CD4-positive, alpha-beta T cell treated with Interferon gamma for 1 hour (primary cell): ENCODE measurements at places on chromosomes 3 and 15.
A peak's percentile ranks its signal among the peaks of the same experiment; 100 is the strongest.

GRCh38 chr3:159844801-159845261 is 143.8 kb upstream of the IL12A start:
- no peak for DNase-seq

DNA sequence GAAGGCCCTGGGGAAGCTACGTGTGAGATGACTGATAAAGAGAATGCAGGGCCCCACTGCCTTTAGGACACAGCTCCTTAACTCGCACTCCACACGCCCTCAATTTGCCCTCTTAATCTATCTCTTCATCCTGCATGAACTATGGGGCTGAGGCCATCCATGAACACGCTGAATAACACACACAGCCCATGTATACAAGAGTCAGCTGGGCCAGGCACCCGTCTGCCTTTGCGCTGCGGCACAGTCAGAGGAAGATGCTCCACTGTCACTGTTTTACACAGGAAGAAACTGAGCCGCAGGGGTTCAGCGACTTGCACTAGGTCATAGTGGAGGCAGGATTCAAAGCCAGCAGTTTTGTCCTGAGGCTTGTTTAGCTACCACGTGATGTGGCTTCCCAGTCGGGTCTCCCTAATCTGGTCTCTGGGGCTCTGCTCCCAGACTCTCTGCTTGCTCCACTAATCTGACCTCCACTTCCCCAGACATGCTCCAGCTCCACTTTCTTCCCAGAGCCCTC is 43.9 kb downstream of the TLE3 start:
- DNase-seq: no peak

- DNase-seq: no peak
Observed at GRCh38 chr3:170584585-170585007, 1.3 kb downstream of the SLC7A14 start.

DNA sequence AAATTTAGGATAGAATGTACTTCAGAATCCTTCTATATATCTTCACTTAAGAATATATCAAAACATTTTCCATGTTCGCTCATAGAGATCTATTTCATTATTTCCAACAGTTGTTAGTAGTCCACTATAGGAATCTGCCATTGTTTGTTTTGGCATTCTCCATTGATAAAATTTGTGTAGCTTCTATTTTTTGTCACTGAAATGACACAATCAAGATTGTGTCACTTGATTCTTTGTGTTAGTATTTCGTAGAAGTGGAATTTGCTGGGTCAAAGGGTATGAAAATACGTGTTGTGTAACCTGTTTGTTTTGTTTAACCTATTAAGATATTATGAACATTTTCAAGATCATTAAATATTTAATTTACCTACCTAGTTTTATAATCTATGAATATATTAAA is 15.9 kb upstream of the GPR156 start:
- no peak for DNase-seq

DNA sequence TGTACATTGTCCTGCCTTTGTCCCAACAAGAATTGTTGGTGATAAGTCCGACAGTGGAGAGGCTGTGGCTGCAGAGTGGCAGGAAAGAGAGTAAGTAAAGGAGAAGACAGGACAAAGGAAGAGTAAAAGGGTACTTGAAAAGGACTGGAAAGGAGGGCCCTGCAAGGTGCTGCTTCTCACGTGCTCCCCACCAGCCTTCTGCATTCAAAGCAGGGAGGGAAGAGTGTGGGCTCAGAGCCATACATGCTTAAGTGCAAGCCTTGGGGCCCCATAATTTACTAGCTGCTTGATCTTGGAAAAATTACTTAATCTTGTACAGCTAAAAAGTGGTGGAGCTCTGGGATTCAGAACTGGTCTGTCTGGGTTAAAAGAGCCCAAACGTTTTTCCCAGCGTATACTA is 29.9 kb downstream of the MME start:
- DNase-seq: no peak

GRCh38 chr3:487614-488013 is 291.1 kb downstream of the CHL1 start:
- no peak for DNase-seq

- DNase-seq: no peak
Observed at GRCh38 chr3:100936931-100937330, 56.3 kb downstream of the ABI3BP start.

DNA sequence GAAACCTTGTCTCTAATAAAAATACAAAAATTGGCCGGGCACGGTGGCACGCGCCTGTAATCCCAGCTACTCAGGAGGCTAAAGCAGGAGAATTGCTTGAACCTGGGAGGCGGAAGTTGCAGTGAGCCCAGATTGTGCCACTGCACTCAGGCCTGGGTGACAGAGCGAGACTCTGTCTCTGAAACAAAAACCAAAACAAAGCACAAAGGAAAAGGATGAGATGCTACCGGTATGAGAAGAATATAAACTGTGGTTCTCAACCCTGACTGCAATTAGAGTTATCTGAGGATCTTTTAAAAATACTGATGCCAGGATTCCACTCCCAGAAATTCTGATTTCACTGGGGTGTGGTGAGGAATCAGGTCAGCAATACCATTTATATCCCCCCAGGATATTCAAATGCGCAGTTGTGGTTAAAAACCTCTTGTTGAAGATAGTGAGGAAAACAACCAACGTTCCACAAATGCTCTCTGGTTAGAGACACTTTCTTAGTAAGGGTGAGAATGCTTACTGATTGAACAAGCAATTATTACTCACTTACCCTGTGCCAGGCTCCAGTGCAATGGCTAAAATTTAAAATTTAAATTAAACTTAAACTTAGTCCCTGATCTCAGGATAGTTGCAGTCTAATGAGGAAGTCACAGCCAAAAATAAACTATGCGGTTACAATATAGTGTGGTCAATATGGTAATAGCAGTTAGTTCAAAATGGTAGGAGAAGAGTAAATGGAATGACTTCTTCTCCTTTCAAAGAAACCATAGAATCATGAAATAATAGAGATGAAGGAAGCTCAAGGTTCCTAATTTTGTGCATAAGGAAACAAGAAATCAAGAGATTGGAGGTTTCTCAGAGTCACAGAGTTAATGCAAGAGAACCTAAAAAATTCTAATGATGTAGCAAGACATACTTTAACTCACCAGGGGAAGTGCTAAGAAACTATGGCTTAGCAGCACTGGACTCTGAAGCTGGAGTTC is 109.5 kb downstream of the SSR3 start:
- no peak for DNase-seq

GRCh38 chr3:75692061-75692460 is 27.9 kb downstream of the FRG2C start:
- DNase-seq: no peak

GRCh38 chr3:68912376-68912775 is 20.0 kb downstream of the TAFA4 start:
- no peak for DNase-seq

DNA sequence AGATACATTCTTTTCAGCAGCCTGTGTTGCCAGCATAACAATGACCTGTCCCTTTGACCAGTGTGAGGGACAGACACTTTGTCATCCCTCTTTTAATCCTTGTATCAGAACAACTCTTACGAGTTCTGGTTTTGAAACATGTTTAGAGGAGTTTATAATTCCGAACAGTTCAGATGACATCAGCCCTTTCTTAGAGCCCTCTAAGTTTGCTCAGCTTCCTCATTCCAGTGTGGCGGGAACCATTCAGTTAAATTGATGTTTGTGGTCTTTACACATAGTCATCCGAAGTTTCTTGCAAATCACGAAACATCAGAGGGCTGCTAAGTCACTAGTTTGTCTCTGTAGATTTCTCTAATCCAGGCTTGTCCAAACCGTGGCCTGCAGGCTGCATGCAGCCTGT is 102.5 kb downstream of the AKAP13 start:
- no peak for DNase-seq

DNA sequence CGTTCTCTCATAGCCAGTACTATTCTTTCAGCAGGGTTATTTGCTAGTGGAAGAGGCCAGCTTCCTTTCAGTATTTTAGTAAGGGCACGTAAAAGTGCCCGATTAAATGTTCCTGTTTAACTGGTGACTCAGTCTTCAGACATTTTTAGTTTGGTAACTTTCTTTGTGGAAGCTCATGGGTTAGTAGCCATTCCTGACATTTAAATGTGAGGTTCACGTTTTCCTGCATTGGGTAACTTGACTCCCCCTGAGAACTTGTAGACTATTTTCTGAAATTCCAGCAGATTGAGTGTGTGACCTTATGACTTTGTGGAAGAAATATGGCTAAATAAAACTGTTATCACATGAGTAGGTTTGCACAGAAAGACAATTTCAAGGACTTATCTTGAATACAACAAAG is 16.9 kb downstream of the ABHD2 start:
- DNase-seq: no peak

DNA sequence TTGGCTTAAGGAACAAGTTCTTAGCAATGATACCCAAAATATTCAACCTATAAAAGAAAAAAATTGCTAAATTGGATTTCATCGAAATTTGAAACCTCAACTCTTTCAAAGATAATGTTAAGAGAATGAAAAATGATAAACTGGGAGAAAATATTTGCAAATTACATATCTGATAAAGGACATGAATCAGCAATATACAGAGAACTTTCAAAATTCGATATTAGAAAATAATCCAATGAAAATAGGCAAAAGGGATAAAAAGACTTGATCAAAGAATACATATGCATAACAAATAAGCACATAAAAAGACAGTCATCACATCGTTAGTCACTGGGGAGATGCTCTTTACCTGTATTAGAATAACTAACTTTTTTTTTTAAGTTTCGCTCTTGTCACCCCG is 73.0 kb upstream of the NEO1 start:
- no peak for DNase-seq

DNA sequence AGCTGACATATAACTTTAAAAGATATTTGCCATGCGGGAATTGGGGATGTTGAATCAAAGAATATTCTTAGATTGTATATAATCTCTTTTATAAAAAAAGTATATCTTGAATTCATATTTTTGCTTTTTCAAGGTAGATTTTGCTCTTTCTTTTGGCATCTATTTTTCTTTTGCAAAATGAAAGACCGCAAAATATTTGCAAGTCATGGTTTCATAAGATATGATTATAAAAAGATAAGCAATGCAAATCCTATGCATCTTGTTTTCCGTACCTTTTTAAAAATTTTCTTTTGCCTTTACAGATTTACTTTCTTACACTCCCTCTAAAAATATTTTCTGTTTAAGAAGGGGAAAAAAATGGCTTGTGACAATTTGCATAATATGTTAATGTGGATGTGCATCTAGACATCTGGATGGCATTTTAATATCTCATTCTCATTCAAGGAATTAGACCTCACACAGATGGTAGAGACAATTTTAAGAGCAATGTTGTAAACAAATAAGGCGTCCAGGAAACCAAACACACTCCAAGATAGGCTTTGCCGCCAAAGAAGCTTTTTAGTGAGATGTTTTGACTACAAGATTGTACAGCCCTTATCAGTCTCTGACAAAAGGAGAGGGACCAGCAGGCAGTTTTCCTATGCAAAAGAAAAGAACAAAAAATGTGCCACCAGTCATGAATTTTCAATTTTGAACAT is 371.1 kb downstream of the CHL1 start:
- no peak for DNase-seq

- DNase-seq: no peak
Observed at GRCh38 chr15:40702077-40702476, 7.1 kb downstream of the RAD51 start.

GRCh38 chr3:11553436-11554235 is 90.1 kb downstream of the VGLL4 start:
- no peak for DNase-seq

DNA sequence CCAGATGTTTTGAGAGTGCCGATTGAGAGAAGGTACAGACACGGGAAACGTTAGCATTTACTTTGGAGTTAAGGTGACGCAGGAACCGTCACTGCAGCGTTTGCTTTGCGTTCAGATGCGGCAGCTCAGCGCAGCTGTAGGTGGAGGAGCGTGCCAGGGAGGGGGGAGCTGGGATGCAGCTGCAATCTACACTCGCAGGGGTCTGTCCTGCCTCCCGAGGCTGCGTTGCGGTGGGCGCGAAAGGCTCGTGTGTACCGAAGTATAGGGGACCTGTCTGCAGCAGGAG is 425 bp upstream of the FYTTD1 start:
- DNase-seq: peak; percentile 74

DNA sequence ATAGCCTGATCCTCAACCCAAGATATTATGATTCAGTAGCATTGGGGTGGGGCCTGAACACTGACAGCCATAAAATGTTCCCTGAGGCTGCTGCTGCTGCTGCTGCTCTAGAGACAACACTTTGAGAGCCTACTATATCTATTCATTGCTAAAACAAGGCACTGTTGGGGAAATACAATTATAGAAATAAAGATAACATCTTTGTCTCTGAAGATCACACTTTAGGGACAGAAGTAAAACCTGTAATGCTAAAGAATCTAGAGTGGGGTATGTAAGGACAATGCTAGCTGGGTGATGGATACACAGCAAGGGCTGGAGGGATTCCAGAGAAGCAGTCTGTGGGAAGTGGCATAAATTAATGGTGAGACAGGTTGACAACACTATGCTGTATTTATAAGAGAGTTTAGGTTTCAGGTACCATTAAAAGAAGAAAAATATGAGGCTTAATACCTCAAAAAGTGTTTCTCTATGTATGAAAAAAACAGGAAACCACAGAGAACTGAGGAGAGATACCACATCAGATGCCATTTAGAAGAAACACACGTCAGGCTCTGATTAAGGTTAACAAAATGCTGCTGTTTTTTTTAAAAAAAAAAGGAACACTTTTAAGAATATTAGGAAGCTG is 115.9 kb downstream of the CBLB start:
- peak; percentile 40 for DNase-seq

- no peak for DNase-seq
Observed at GRCh38 chr3:63968612-63969350, 54.5 kb downstream of the PSMD6 start.

DNA sequence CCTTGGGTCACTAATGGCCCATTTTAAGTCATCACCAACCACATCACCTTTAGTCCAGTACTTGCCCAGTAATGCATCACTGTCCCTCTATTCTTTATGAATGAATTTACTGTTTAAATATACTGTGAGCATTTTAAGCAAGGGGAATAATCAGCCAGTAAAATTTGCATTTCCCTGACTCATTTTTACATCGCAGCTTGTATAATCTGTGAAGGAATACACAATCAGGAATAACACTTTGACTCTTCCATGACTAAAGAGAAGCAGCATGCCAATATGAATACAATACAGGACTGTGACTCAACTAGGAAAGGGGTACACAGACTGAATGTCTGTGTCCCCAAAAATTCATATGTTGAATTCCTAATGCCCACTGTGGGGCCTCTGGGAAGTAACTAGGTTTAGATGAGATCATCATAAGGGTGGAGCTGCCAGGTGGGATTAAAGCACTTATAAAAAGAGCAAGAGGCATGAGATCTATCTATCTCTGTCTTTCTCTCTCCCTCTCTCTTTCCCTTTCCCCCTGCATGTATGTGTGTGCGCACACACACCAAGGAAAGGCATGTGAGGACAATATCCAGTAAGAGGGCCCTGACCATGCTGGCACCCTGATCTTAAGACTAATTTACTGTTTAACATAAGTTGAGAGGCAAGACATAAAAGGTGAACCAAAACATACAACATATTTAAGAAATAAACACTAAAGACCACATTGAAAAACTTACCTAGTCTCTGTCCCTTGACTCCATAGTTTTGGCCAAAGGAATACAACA is 12.1 kb downstream of the B4GALT4 start:
- no peak for DNase-seq

DNA sequence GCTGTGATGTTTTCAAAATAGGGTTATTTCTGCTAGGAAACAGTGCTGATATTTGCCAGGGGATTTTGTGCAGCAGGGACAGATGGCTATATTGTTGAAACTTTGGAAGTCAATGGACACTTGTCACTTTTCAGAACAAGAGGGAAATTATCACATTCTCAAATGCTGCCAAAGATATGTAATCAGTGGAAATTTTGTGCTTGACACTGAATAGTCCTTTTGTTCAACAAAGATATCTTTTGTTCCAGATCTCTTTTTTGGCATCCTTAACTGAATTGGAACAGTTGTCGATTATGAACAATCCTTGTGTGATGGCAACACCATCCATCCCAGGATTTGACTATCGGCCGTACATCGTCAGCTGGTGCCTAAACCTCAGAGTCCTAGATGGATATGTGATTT is 7.8 kb downstream of the CEP97 start:
- DNase-seq: no peak
